ENCODE measurements at places on chromosomes 2 and 18. TPM values are rescaled to one million over a fixed set of nuclear protein-coding genes. Genes with fewer than 3 reads are reported as not detected.

GRCh38 chr2:28930205-28930604 lies 35.7 kb downstream of the WDR43 start:
- no peak for DNase-seq

- no peak for DNase-seq
These were observed 213.4 kb downstream of the STK39 start for GRCh38 chr2:168033966-168034365.

DNA sequence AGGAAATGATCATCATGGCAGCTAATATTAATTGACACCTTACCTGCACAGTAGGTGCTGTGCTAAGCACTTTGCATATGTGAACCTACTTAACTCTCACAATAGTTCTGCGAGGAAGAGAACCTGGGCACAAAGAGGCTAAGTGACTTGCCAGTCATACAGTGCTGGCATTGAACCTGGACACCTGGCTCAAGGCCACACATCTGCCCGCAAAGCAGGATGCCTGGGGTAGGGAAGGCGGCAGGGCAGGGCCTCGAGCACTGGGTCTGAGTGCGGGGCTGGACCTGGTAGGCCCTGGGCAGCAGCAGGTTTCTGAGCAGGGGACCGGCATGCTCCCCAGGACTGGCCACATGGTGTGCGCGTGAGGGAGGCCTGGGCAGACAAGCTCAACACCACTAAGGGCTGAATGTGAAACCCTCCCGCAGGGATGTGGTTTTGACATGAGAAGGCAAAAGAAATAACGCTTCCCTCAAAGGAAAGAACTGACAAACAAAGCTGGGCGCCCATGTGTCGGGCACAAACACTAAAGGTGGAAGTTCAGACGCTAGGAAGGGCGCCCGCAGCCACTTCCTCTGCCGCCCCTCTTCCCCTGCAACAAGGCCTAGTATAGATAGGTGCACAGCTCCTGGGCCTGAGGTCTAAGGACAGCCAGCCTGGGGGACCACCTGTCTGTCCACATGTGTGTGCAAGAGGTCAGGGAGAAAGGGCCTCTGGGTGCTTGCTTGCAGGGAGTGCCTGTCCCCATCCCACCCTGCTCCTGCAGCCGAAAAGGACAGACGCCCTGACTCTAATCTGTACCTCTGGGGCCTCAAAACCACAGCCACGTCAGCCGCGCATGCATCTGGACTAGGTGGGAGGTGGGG lies 92.5 kb downstream of the ZFP36L2 start:
- DNase-seq, result no peak

- DNase-seq, result no peak
These were observed 18.4 kb downstream of the GFPT1 start for GRCh38 chr2:69368588-69368987.

ADAM23 gene
- 0.10 TPM for total RNA-seq

- DNase-seq, result no peak
These were observed 166.3 kb downstream of the GBX2 start for GRCh38 chr2:236001854-236002253.

- peak; percentile 18 for DNase-seq
These were observed 63.1 kb downstream of the NAPG start for GRCh38 chr18:10588975-10589374.

DNA sequence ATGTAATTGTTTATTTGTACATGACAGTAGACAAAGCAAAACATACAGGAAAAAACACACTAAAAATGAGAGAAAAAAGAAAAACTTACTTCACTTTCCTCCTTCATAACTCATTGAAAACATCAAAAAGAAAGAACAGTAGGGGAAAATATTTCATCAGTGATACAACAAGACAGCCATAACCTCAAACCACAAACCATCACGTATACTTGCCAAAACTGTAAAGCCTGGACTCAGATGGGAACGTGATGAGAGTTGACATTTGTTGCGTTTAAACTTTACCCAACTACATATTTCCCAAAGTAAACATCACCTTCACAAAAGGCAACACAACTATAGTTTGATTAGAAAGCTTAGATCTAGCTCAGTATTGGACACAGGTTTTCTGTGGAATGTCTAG lies 278.2 kb upstream of the COL3A1 start:
- DNase-seq, result no peak

PLEK gene
- total RNA-seq, result 0.22 TPM

GRCh38 chr18:42525905-42526304 lies 570.9 kb downstream of the PIK3C3 start:
- no peak for DNase-seq

- no peak for DNase-seq
These were observed 57.3 kb upstream of the LRPPRC start for GRCh38 chr2:44053052-44053451.

ZNF521 gene
- total RNA-seq, result 0.10 TPM

DNA sequence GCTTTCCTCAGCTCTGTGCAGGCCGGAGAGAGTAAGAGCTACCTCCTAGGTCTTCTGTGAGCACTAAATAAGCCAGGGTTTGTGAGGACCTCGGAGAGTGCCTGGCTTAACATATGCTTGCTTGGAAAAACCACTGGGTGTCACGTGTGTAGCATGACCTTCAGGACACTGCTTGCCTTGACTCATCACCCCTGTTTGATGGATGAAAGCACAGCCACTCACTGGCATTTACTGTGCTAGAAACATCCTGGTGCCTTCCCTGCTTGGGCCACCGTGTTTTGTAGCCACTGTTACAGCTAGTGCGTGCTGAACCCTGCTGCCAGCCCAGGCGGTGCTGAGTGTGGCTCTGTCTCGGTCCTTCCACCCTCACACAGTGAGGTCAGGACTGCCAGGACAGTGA lies 34.8 kb upstream of the ITM2C start:
- no peak for DNase-seq

DNA sequence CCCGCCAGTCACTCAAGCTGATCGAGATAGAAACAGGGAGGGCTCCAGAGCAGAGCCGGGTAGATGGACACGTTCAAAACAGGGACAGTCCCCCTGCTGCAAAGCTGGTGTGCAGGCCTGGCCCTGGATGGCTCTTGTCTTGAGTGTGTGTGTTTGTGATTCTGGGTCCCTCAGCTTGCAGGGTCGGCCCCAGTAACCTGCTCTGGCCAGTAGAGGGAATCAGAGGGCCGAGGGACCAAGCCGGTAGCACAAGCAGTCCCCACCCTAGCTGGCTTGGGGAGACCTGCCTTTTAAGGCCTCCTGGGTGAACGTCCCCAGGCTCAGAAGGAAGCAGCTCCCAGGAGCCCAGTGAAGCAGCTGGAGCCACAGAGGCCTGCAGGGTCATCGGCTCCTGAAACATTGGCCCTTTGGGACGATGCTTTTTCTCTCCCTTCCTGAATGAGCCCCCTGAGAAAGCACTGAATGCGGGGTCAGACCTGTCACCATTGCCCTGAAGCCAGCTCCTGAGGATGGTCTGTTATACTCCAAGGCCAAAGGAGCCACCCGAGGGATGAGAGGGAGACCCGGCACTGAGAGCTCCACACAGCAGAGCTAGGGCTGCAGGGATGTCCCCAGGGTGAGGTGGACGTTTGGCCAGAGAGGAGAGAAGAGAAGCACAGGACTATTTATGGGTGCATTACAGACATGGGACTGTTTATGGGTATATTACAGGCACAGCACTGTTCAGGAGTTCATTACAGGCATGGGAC lies 15.4 kb upstream of the MLPH start:
- DNase-seq, result peak; percentile 51

- no peak for DNase-seq
These were observed 38.3 kb downstream of the TIMM21 start for GRCh38 chr18:74186661-74187060.

CGREF1 gene
- total RNA-seq, result 4.0 TPM

GRCh38 chr2:138079976-138080375 lies 115.7 kb downstream of the HNMT start:
- DNase-seq, result no peak

LAMA1 gene
- total RNA-seq, result 0.05 TPM

SERPINB12 gene
- total RNA-seq, result not detected

- DNase-seq, result no peak
These were observed 9.5 kb upstream of the SLC1A4 start for GRCh38 chr2:64979744-64980143.

SERPINB5 gene
- total RNA-seq, result 19.5 TPM

DNA sequence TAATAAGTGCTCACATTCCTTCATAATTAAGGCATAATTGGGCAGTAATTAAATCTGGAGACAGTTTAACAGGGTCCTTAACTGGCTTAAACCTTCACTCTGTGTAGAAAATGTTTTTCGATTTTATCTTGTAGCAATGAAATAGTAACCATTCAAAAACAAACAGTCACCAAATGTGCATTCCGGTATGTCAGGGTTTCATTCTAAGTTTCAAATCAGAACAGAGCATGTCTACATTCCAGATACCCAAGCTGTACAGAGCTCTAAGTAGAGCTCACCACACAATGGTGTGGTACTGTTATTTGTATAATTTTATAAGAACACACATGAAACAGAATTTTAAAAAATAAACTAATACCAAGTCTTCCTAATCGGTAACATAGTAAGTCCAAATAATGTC lies 52.6 kb downstream of the SMAD2 start:
- no peak for DNase-seq

- no peak for DNase-seq
These were observed 3.2 kb upstream of the FEV start for GRCh38 chr2:218988164-218988563.

- DNase-seq, result no peak
These were observed 261.2 kb downstream of the SUCLG1 start for GRCh38 chr2:84197901-84198300.

DNA sequence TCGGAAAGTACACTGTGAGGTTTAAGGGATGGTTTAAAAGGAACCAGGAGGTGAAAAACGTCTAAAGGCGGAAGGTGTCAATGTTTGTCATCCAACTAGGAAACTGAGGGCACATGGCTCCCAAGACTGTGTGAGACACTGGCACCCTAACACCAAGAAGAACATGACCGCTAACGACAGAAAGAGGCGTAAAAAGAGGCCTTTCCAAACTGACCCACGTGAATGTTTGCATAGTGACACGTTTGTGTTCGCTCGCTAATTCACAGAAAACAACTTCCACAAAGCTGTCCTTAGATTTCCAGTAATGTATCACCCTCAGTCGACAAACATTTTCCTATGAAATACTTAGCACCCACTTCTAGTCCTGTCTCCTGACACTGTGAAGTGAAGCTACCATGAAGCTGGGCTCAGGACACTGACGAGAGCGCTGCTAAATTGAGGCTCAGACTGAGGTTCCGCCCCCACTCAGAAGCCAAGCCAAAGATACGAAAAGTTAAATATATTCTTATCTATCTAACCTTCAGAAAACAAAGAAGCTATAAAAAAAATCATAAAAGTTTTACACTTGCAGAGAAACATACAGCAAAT lies 86.5 kb downstream of the ZNF516 start:
- DNase-seq, result no peak

- no peak for DNase-seq
These were observed 1.1 kb downstream of the AFTPH start for GRCh38 chr2:64525317-64525613.

GPR35 gene
- total RNA-seq, result 4.2 TPM

- no peak for DNase-seq
These were observed 72.3 kb downstream of the AAK1 start for GRCh38 chr2:69571189-69571588.

DNA sequence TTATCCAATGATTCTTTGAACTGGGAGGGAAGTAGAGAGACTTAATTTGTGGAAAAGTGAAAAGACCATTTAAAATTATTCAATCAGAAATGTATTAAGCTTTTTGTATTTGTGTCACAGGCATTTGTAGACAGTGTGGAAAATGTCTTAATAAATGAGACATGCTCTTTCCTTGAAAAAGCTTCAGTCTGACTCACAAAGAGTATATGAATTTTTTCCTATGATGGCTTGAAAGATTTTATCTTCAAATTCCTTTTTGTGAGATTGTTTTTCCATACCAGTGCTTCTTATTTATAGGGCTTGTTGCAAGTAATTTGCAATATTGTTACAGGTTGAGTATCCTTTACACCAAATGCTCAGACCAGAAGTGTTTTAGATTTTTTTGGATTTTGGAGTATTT lies 39.5 kb downstream of the STON1 start:
- no peak for DNase-seq

GRCh38 chr2:126825316-126825715 lies 73.4 kb upstream of the TEX51 start:
- DNase-seq, result no peak

- DNase-seq, result no peak
These were observed 13.6 kb downstream of the DHRS9 start for GRCh38 chr2:169082995-169083394.

- no peak for DNase-seq
These were observed 6.9 kb upstream of the UCN start for GRCh38 chr2:27315122-27315521.

DNA sequence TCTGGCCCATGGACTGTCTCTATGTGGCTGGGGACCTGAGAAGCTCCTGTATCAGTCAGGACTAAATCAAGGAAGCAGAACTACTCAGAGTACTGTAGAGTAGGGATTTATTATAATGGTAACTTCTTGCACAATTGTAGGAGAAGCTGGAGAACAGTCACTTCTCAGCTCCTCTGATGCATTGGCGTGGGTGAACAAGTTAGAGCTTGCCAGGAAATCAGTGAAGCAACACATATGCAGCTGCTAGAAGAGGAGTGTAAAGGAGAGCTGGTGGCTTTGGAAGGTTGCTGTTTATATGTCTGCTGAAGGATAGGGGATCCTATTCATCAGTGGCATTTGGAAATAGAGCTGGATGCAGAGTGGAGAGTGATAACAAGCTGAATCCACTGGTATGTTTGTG lies 215.5 kb upstream of the CWC22 start:
- no peak for DNase-seq

GRCh38 chr2:86372641-86373502 lies 35.4 kb upstream of the REEP1 start:
- peak; percentile 43 for DNase-seq

DNA sequence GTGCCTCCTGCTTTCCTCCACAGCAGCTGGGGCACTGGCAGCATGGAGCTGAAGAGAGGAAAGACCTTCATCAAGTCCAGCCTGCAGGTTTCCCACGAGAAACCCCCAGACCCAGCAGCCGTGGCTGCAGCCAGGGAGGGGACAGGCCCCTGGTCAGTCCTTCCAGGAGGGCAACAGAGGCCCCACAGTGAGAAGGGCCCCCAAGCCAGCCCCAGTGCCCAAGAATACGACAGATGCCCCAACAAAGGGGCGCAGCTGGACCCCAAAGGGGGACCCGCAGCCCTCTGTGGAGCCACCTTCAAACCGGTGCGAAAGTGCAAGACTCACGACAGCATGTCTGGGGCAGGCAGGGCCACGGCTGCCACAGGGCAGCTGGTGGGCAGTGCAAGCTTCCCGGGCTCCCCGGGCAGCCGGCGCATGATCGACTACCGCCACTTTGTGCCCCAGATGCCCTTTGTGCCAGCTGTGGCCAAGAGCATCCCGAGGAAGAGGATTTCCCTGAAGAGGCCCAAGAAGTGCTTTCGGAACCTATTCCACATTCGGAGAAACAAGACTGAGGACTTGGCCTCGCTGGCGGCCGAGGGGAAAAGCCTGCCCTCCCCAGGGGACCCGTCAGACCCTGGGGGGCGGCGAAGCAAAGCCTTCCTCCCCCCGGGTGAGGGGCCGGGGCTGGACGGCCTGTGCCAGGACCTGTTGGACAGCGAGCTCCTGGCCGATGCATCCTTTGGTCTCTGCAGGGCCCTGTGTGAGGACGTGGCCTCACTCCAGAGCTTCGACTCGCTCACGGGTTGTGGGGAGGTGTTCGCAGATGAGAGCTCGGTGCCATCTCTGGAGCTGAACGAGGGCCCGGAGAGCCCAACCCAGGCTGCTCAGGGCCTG lies 6.9 kb downstream of the AMER3 start:
- DNase-seq, result no peak

- no peak for DNase-seq
These were observed 8.4 kb downstream of the PHLPP1 start for GRCh38 chr18:62723666-62724281.

Data from HCT116 (cell line).